ENCODE measurements at places on chromosomes 2 and 18.

DNA sequence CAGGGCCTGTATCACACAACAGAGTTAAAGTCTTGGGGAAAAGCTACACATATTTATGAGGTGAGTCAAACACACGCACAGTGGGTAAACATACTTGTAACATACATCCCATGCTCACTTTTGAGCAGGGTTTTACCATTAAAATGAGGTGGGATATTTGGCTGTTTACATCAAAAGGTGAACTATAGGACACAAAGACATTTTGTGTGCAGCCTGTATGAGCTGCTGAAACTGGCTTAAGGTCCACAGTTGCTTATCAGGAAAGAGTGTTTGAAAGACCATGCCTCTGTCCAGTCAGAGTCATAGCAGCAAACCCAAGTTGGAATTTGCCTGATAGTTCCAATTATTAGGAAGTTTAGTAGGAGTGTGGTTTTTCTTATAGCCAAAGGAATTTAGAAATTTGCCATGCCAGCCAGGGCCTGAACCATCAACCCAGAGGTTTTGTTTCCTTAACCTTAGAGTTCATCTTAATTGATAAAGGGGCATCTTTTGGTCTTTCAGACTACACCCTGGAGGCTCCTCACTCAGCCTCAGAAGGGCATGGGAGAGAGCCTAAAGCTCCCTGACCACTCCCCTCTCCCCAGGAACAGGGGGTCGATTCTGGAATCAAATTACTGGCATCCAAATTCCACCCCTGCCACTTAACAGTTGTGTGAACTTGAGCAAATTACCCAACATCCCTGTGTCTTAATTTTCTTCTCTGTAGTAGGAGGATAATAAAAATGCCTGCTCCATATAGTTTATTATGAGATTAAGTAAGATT lies 29.9 kb upstream of the L3MBTL4 start:
- no peak for DNase-seq

GRCh38 chr18:63322908-63323634 lies 3.5 kb upstream of the BCL2 start:
- DNase-seq: peak; percentile 74

- DNase-seq: no peak
Measured at GRCh38 chr2:167254721-167255120, 366.4 kb downstream of the XIRP2 start.

DNA sequence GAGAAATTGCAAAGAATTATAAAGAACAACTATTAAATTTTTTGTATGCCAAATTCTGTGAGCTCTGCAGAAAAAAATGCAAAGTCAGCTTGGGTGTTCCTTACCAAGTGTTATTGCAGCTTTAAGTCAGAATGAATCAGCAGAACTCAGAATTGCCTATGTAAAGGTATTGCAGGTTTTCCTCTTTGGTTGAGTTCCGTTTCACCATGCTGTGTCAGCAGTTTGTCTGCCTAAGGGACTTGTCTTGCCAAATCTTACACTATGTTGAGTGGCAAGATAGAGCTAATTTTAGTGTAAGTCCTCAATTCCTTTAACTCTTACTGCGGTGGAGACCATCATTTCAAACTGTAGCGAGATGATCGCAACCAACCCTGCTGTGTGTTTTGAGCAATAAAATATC lies 38.8 kb downstream of the ADAM23 start:
- DNase-seq: no peak

DNA sequence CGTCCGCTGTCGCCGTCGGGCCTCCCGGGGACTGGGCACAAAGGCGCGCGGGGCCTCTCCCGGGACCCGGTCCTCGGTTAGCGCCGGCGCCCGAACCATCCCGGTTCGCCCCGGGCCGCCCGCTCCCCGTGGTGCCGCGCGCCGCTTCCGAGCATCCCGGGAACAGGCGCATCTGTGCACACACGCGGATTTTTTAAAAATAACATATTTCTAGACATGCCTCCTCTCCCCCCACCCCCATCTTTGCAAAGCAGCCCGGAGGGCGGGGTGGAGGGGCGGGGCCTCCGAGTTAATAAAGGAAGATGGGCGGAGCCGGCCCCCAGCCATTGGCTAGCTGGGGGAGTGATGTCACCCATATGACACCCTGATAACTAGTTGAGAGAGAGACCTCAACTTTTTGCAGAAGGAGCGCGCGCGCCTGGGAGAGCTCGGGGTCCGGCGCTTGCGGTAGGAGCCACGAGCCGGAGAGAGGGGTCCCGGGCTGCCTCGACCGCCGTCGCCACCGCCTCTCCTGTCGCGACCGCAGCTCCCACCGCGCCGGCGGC lies at the start of gene SOX11:
SOX11 (plus strand) TSS at position 400 of the 545 bp plus-strand sequence. CDS start 338 bp downstream, outside the sequence.
- no peak for DNase-seq
